ENCODE measurements at places on chromosomes 1 and 21. TPM values are rescaled to one million over a fixed set of nuclear protein-coding genes. Genes with fewer than 3 reads are reported as not detected.

- DNase-seq = no peak
Observed at GRCh38 chr1:204826970-204827369, 43.7 kb upstream of the NFASC start.

DNA sequence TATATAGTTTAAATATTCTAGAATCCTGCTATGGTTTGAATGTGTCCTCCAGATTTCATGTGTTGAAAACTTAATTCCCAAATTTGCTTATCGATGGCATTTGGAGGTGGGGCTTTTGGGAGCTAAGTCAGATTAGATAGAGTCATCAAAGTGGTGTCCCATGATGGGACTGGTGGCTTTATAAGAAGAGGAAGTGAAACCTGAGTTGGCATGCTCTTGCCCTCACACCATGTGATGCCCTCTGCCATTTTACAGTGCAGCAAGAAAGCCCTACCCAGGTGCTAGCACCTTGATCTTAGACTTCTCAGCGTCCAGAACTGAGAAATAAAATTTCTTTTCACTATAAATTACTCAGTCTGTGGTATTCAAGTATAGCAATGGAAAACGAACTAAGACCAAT is 111.3 kb downstream of the TGFB2 start:
- no peak for DNase-seq

The PCNX2 gene
- total RNA-seq = 6.1 TPM

DNA sequence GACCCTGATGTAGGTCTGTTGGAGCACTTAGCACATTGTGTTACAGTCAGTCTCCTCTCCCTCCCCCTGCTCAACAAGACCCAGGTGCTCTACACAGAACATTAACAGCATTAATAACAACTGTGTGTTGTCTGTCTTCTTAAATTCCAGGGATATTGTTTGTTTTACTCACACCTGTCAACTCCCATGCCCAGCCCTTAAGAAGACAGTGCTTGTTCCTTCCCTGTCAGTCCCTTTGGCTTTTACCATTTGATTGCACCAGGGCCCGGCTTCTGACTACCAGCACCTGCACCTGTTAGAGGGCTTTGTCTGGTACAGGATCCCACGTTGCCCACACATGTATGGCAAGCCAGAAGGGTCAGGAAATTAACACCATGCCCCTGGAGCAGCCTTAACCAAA is 11.7 kb downstream of the RIMKLA start:
- DNase-seq = no peak

- DNase-seq = no peak
Observed at GRCh38 chr1:15299179-15299578, 52.2 kb downstream of the FHAD1 start.

The ODR4 gene
- 21.8 TPM for total RNA-seq

The IL19 gene
- not detected for total RNA-seq

Measured in mesenteric fat pad (tissue), 1 donor.